Lung (tissue), 17 donors: ENCODE measurements at places on chromosomes 3 and 15. TPM values are rescaled to one million over a fixed set of nuclear protein-coding genes. Genes with fewer than 3 reads are reported as not detected.

DNA sequence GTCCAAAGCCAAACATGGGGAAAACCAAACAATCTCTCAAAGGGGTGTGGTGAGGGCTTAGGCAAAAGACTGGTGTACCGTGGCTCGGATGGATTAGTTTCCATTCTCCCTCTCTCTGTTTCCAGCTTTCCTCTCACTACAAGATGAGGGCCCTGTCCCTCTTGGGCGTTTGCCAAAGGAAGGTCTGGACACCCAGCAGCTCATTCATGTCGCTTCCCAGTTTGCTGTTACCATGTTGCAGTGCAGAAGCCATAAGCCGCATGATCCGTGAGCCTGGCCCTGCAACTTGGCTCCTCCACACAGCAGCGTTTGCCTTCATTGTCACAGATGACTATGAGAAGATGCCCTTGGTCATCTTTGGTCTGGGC is 92.2 kb downstream of the APBA2 start:
- no peaks in the 10 kb centered on the region for H3K36me3 ChIP-seq
- DNase-seq: no peak
- H3K4me3 ChIP-seq: no peak overlapping the region

GRCh38 chr15:65630760-65631159 is 9.0 kb downstream of the SLC24A1 start:
- H3K36me3 ChIP-seq: peaks cover 1% of the 10 kb centered on the region
- H3K27ac ChIP-seq: no peak overlapping the region
- H3K27me3 ChIP-seq: no peaks in the 10 kb centered on the region
- no peak overlapping the region for H3K4me3 ChIP-seq

DNA sequence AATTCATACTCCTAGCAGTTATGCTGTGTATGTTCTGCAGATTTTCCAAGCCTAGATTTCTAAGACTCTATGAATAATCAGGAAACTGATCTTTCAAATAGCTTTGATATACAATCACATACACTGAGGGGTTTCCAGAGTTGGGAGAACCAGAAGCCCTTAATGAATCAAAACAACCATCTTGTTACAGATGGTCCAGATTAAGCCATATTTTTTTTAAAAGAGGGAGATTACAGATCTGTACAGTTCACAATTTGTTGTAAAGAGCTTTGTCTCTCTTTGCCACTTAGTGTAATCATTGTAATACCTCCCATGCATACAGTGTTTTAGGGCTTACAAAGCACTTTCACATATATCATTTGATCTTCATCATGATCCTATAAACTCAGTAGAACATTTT is 47.7 kb downstream of the CADPS start:
- H3K27me3 ChIP-seq: no peaks in the 10 kb centered on the region
- no peaks in the 10 kb centered on the region for H3K36me3 ChIP-seq
- no peaks in the 10 kb centered on the region for H3K4me1 ChIP-seq
- DNase-seq: no peak
- H3K4me3 ChIP-seq: no peak overlapping the region

GRCh38 chr15:69668039-69668705 is 215.6 kb downstream of the RPLP1 start:
- H3K36me3 ChIP-seq: no peaks in the 10 kb centered on the region
- H3K4me1 ChIP-seq: no peaks in the 10 kb centered on the region

Gene PLEKHO2
- polyA plus RNA-seq: 36.9 TPM

GRCh38 chr15:79811406-79812405 is 85.1 kb downstream of the MTHFS start:
- H3K27me3 ChIP-seq: no peaks in the 10 kb centered on the region
- H3K4me1 ChIP-seq: peaks cover 7% of the 10 kb centered on the region
- no peak overlapping the region for H3K27ac ChIP-seq
- H3K36me3 ChIP-seq: no peaks in the 10 kb centered on the region
- peak; percentile 88 for DNase-seq
- H3K4me3 ChIP-seq: no peak overlapping the region

- H3K4me3 ChIP-seq: no peak overlapping the region
- H3K36me3 ChIP-seq: no peaks in the 10 kb centered on the region
- H3K27me3 ChIP-seq: no peaks in the 10 kb centered on the region
Measured at GRCh38 chr3:143514874-143515273, 333.4 kb downstream of the SLC9A9 start.
